Progenitor cell of endocrine pancreas (in vitro differentiated cells): ENCODE measurements at places on chromosomes 3 and 15.

GRCh38 chr3:48320996-48321395 lies 12.5 kb downstream of the SPINK8 start:
- H3K27me3 ChIP-seq: no peaks in the 10 kb centered on the region
- no peak overlapping the region for H3K27ac ChIP-seq
- H3K4me1 ChIP-seq: no peaks in the 10 kb centered on the region
- no peak overlapping the region for H3K4me3 ChIP-seq

- H3K27me3 ChIP-seq: no peaks in the 10 kb centered on the region
- H3K4me1 ChIP-seq: no peaks in the 10 kb centered on the region
- peaks cover 27% of the 10 kb centered on the region for H3K36me3 ChIP-seq
- no peak for DNase-seq
Measured at GRCh38 chr3:52570076-52570475, 33.7 kb downstream of the UQCC5 start.

DNA sequence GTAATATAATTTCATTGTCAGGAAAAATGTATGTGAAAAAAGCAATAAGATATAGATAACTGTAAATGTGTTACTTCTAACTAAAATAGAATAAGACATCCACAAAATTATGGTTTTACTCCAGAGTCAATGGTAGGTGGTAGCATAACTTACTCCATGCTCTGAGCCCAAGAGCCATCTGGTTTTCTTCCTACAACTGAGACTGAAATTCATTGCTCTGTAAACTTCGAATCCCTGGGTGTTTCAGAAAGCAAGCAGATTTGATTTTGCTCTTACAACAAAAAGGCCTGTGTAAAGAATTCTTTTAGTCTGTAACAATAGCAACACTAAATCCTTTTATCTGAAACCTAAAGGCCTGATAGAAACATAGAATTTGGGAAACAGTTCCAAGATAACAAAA lies 805.9 kb downstream of the AGBL1 start:
- no peak for DNase-seq
- no peak overlapping the region for H3K4me3 ChIP-seq
- H3K27me3 ChIP-seq: no peaks in the 10 kb centered on the region

DNA sequence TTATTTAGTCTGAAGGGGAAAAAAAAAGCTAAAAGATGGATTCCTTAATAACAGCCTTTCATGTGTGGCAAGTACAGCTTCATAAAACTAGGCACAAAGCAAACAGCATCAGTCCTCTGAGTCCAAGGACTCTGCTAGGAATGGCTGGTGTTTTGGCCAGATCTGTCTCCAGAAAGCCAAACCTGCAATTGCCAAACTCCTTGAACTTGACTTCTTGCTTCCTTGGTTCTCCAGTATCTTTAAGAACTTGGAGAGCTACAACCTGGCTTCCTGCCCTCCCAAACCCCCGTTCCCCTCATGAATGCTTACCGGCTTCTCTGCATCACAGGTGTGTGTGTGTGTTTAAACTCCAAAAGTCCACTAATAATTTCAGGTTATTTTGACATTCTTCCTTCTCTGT lies 1.6 kb upstream of the PLOD2 start:
- DNase-seq: no peak
- H3K4me1 ChIP-seq: peaks cover 40% of the 10 kb centered on the region
- no peak overlapping the region for H3K27ac ChIP-seq
- H3K36me3 ChIP-seq: peaks cover 2% of the 10 kb centered on the region
